ENCODE measurements at places on chromosomes 11 and 22.

GRCh38 chr11:94768602-94769541, 716 bp downstream of the AMOTL1 start:
- peak; percentile 20 for DNase-seq

- DNase-seq, result no peak
These were observed 29.6 kb downstream of the INSC start for GRCh38 chr11:15144347-15144746.

- DNase-seq, result no peak
These were observed 31.2 kb downstream of the GAB2 start for GRCh38 chr11:78386215-78386941.

- DNase-seq, result no peak
These were observed 740.9 kb downstream of the NTM start for GRCh38 chr11:132111316-132111715.

DNA sequence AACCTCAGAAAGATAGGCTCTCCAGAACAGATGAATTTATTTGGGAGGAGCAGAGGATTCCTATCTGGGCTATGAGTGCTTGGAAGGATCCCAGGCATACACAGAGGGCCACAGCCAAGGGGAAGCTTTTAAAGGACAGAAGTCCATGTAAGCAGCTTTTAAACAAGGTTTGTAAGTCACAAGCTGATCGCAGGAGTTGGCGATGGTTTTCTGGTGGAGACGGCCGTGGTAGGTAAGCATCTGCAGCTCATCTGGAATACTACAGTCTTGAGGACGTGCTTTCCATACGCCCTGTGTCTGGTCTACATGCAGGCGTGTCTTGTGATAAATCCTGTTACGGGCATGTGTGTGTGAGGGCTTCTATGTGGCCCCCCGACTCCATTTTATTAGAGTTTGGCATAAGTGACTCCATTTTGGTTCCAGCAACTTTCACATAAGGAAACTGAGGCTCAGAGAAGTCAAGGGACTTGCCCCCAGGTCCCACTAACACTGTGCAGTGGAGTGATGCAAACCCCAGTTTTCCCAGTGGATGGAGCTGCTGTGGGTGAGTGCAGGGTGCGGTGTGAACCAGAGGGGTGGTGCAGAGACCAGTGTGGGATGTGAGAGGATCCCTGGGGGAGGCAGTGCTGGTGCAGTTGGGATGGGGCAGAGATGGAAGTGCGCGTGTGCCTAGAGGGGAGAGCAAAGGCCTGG, 11.8 kb upstream of the ACY3 start:
- DNase-seq, result no peak

- DNase-seq, result no peak
These were observed 1344.0 kb upstream of the RAG2 start for GRCh38 chr11:37942081-37942480.

DNA sequence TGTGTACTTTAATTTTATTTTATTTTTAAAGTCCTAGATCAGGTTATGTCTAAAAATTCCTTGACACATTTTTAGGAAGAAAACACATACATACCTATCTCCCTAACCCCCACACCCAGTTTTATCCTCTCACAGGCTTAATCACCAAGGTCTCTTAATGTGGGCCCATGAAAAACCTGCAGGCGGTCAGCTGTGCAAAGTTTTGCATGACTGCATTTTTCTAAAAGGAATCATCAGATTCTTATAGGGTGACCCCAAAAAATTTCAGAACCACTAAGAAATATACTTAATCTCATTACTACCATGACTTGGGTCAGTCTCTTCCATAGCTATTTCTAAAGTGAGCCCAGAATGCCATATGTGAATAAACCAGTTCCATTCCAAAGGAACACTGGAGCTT, 19.8 kb downstream of the SAA1 start:
- DNase-seq, result no peak

DNA sequence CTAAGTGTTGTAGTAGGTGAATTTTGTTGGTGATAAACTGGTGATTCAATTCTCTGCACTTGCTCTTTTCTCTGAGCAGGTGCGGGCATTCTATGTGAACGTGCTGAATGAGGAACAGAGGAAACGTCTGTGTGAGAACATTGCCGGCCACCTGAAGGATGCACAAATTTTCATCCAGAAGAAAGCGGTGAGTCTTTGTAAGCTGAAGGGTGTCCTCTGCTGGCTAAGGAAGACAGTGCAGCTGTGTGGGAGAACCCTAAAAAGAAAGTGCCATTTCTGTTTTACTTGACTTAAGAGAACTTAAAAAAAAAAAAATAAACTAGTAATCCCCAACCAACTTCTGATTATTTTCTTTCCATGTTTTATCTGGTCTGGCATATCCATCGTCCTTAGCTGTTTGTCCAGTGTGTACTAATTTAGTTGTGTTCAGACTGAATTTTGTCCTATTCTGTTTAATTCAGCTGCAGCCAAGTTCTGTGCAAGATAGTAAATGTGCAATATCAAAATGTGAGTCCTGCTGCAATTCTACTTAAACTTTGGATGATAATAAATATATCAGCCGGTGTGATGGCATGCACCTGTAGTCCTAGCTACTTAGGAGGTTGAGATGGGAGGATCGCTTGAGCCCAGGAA, 29.6 kb downstream of the CAT start:
- no peak for DNase-seq

GRCh38 chr11:120211522-120212258, 858 bp downstream of the OAF start:
- DNase-seq, result no peak

- DNase-seq, result no peak
These were observed 33.4 kb downstream of the PLA2G6 start for GRCh38 chr22:38148245-38148644.

DNA sequence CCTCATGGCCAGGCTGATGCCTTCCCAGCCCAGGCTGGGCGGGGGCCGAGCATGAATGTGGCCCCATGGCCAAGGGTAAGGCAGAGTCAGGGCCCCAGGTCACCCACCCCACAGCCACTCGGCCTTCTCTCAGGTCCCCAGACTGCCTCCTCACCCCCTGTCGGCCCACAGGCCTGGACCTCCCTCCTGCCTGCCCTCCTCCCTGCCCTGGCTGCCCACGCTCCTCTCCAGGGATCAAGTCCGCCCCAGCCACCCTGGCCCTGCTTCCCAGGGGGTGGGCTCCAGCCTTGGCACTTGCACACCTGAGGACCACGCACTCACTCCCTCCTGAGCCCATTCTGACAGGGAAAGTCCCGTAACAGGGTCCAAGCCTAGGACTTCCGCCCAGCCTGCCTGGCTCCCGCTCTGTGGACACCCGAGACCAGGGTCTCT, 37.8 kb upstream of the TH start:
- no peak for DNase-seq

GRCh38 chr22:39317775-39318506, 1.5 kb downstream of the RPL3 start:
- no peak for DNase-seq

GRCh38 chr11:34605481-34606325, 15.2 kb upstream of the EHF start:
- no peak for DNase-seq

Data from nucleus accumbens (tissue), 56 donors.